ENCODE measurements at places on chromosomes 3 and 15.
A peak's percentile ranks its signal among the peaks of the same experiment; 100 is the strongest.

DNA sequence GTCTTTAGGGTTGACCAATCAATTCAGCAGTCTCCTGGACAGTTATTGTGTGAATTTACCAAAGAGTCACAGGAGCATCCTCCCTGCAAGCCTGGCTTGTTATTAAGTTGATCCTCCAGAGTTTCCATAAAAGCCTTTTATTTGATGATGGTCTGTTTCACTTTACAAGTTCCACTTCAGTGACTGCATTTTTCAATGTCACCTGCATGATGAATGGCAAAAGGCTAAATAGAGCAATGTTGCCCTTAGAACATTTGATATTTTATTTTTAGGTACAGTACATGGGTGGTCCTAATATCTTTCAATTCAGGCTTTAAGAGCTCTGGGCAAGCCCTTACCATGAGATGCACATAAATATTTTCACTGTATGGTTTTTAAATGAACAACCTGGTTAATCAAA, 22.6 kb downstream of the GUCA1C start:
- no peak for DNase-seq

DNA sequence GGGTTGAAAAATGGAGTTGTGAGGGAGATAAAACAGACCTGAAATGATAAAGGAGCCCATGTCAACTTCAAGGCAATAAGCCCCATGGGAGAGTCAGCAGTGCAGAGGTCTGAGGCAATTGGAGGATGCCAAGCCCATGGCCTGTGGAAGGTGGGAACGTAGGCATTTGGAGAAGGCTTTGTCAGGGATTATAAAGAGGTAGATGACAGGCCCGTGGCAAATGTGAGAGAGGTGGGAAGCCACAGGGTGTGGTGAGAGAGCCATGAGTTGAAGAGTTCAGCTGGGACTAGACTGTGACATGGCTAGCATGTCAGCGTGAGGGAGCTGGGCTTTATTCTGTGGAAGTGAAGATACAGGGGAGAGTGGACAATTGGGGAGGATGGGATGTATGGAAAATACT, 35.4 kb downstream of the MFSD1 start:
- no peak for DNase-seq

DNA sequence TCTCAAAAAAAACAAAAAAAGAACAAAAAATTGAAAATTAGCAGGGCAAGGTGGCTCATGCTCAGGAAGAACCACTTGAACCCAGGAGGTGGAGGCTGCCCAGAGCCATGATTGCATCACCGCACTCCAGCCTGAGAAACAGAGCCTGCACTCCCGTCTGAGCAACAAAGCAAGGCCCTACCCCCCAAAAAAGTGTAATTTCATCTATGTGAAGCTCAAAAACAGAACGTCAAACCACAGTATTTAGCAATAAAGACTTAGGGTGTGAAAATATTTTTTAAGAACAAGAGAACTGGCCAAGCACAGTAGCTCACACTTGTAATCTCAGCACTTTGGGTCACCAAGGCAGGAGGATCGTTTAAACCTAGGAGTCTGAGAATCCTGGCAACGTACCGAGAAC, 38.2 kb downstream of the STAG1 start:
- DNase-seq = no peak

DNA sequence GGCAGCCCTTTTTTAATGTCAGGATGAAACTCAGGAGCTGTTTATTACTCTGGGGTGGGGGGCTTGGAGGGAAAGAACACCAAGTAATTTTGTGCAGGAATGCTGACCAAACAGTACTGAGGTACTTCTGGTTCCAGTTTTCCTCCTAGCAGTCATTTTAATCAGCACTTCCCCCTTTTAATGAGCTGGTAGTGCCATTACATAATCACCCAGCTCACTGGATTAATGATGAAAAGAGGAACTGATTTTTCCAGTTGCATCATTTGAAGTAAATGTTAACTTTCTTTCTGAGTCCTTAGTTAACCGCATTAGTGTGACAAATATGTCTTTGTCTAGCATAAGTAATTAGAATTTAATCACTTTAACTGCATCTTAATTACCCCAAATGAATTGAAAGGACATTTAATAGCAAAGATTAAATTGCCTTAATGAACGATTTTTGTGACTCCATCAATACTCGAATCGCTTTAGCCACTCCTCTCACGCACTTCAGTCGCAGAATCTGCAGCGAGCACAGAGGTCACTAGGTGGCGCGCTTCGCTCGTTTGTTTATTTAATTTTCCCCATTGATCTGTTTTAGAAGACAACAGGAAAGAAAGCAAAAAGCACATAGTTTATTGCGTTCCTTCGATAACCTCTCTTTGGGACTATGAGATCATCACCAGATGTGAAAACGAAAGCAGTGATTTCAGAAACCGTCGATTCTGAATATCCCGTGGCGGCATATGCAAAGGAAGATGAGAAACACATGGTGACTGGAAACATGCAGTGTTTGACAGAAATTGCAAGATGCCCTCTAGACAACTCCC, 9.8 kb downstream of the ONECUT1 start:
- DNase-seq = peak; percentile 28

DNA sequence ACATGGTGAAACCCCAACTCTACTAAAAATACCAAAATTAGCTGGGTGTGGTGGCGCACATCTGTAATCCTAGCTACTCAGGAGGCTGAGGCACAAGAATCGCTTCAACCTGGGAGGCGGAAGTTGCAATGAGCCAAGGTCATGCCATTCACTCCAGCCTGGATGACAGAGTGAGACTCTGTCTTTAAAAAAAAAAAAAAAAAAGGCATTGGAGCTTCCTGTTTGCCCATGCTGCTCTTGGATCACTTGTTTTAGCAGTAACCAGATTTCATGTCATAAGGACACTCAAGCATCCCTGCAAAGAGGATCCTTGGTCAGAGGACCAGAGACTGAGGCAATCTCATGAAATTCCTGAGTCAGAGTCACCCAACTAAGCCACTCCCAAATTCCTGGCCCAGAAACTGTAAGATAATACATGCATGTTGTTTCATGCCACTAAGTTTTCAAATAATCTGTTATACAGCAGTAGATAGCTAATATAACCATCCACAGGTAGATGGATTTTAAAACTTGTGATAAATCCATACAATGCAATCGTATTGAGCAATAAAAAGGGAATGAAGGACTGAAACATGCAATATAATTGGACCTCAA, 82.0 kb upstream of the XXYLT1 start:
- DNase-seq = no peak

DNA sequence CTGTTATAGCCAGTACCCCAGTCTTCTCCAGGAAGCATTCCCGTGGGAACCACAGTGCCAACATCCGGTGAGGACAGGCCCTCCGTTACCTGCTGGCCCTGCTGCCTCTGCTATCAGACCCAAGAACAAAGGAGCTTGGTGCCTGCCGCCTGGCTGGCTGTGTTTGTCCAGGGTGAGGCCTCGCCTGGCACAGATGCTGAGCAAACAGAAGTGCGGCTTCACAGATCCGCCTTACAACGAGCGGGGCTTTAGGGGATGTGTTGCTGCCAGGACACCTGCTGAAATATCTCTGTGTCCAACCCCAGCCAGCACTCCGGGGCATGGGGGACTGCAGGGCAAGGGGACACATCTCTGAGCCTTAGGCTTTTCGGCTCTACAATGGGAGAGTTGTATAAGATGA, 2.2 kb upstream of the EPHB3 start:
- no peak for DNase-seq

- no peak for DNase-seq
Observed at GRCh38 chr15:83446904-83447709, at the start of gene SH3GL3. TSS of gene SH3GL3 (plus strand) at chr15:83447341. CDS start at chr15:83447534, 193 bp downstream.

DNA sequence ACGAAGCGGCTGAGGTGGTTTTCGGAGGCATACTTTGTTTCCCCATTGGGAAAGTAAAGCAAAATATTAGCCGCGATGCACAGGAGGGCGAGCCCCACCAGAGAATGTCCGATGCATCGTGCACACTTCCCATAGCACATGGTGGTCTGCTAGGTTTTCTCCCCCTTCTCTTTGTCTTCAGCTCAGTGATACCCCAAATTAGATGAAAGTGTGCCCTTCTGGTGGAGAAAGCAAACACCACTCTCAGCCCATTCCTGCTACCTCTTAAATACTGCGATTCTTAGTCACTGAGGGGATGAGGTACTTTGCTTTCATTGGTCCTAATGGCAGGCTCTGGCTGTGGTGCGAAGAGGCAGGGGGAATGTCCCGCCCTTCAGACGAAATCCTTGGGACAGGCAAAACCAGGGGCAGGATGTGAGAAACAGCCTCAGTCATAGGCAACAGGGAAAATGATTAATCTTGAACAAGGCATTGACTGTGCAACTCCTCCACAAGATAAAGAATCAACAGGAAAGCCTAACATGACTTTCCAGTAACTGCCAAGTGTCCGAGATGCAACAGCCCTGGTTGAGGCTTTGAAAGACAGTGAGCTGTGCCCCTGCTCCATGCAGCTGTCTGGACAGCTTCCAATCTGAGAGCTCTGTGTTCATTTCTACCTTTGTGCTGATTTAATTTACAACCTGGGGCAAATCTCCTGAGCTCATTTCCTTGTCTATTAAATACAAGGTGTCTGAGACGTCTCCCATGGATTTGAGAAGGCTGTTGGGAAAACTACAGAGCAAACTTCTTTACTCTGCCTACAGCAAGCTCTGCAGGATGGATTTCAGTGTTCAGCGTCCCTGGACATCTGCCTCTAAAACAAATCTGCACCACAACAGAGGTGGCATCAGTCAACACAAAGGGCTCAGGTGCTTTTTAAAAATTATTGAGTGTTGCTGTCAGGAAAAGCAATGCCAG, at the start of gene TM4SF1:
Gene TM4SF1, minus strand, starts transcription at position 242 of the 957 bp plus-strand sequence. Its CDS starts 102 bp downstream, at position 140.
- DNase-seq = no peak

GRCh38 chr3:30347679-30348216, 258.7 kb upstream of the TGFBR2 start:
- no peak for DNase-seq

- DNase-seq = no peak
Observed at GRCh38 chr15:42286445-42287029, 13.3 kb upstream of the TMEM87A start.

DNA sequence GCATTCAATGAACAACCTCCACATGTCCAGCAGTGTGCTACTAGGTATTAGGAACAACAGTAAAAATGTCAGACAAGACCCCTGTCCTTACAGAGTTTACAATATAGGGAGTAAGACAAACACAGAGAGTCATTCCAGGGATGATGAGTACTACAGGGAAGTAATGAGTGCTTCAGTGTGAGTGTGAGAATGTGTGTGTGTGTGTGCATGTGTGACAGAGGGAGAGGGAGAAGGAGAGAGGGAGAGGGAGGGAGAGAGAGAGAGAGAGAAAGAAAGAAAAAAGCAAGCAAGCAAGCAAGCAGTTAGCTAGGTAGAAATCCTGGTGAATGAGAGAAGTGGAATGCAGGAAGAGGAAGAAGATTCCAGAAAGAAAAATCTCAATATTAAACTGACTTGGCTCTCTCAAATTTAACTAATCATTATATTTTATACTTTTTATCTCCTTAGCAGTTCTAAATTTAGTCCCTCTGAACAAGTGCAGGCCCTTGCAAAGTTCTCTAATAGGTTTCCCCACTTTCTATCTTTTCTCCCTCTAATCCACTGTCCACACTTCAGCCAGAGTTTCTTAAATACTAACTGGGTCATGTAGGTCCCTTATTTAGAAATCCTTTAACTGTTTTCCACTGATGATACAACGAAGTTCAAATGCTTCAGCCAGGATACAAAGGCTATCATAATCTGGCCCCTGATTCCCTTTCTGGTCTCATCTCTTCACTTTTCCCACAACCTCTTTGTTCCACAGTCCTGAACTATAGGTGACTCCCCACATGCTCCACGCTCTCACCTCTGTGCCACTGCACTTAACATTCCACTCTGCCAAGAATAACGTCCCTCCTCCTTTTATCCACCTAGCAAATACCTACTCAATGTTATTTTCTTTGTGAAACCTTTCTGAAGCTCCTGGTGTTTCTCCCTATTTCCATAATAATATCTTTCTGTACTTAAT, 10.3 kb downstream of the DCBLD2 start:
- no peak for DNase-seq

- DNase-seq = no peak
Observed at GRCh38 chr15:100898152-100898490, 18.5 kb downstream of the ALDH1A3 start.

GRCh38 chr15:78050441-78050809, 27.1 kb downstream of the TBC1D2B start:
- no peak for DNase-seq

DNA sequence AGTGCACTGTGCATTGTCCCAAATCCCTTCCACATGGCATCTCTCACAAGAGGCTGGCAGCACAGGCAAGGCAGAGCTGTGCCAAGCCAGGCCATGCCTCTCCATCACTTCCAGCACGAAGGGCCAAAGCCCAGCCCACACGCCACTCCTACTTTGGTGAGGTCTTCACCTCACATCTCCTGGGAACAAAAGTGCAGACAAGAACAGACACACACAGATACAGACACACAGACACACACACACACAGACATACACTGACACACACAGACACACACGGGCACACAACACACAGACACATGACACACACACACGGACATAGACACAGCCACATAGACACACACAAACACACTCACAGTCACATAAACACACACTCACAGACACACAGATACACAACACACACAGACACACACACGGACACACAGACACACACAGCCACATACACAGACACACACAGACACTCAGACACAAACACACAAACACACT, 233.3 kb downstream of the UACA start:
- no peak for DNase-seq

GRCh38 chr3:42229942-42230688, 35.9 kb downstream of the CCK start:
- DNase-seq = no peak

DNA sequence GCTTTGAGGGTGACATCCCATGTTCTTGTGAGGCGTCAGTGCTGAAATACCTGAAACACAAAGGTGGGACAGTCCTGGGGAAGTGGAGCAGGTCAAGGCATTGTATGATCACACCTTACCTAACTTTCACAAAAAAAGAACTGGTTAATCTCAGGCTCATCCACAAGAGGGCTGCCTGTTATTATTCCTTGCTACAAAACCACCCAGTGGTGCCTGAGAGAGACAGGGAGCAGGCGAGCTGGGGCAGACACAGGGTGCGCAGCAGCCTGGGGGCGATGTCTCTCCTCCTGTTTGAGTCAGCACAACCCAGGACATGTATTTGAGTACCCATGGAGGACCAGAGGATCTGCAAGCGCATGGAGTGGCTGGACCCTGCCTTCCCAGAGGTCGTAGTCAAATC, 316.8 kb upstream of the ATP10A start:
- no peak for DNase-seq

- DNase-seq = no peak
Observed at GRCh38 chr3:171809611-171809860, 747 bp downstream of the PLD1 start.

DNA sequence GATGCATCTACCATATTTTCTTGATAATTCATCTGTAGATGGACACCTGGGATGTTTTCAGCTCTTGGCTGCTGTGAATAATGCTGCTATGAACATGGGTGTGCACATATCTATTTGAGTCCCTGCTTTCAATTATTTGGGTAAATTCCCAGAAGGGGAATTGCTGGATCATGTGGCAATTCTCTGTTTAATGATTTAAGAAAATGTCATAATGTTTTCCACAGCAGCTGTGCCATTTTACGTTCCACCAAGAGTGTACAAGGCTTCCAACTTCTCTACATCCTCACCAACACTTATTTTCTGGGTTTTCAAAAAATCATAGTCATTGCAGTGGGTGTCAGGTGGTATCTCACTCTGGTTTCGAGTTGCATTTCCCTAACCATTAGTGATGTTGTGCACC, 64.4 kb downstream of the NSMCE3 start:
- no peak for DNase-seq
